ENCODE measurements at places on chromosomes 3 and 15.

- DNase-seq = no peak
Measured at GRCh38 chr15:99104788-99105513, at the start of gene SYNM. Gene SYNM, plus strand, starts transcription at chr15:99105080. Its CDS starts 120 bp downstream, at chr15:99105200.

- DNase-seq = peak; percentile 5
Measured at GRCh38 chr3:134485075-134485717, 589 bp downstream of the ANAPC13 start.

DNA sequence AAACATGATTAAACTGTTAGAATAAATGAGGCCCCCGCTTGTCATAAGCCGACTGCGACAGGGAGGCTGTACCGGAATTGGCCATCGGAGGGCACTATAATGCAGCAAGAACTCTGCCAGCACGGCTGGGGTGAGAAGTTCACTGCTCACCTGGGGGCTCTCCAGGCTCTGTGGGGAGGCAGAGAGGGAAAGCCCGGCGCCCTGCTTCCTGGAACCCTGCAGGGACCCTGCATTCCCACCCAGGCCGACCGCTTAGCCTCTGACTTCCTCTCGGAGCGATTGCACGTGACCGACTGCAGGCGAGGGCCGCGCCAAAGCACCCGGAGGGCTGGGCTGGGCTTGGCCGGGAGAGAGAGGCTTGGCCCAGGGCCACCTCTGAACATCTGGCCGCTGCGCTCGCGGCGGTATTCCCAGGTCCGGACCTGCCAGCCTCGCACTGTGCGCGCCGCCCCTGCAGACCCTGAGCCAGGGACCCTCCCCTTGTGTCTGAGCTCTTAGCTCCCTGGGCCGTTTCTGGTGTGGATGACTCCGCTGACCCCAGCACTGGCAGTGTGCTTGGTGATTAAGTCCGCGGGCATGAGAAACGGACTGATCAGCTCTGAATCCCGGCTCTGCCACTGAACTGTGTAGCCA is 26.2 kb downstream of the DRD3 start:
- DNase-seq = peak; percentile 81

GRCh38 chr15:57306161-57306943 is 70.0 kb upstream of the CGNL1 start:
- peak; percentile 72 for DNase-seq

DNA sequence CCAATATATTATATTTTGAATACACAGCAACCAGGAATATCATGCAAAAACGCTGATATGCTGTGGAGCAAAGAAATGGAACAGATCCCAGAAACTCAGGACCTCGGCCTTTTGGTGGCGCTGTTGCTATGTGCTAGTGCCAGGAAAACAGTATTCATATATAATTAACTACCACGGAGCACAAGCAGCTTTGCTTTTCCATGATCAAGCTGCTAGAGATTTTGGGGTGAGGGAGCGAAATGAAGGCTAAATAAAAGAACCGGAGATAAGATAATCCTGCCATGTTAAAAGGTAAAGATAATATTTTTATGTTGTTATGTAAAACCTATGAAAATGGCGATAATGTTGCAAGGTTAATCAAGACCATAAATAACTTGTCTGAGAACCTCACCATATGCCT is 157.7 kb upstream of the FAM3D start:
- no peak for DNase-seq

DNA sequence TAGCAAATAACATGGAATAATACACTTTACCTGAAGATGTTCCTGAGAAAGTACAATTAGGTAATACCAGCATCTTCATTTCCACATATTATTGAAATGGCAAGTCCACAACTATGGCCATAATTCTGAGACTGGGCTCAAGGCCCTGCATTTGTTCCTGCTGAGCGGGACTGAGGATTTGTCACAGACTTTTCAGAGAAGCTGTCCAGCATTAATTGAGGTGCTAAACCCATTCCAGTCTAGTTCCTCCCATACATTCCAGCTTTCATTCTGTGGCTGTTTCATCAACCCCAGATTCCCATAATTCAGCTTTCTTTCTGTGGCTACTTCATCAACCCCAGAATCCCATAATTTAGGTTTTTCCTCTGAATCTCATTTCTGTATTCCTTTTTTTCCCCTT is 293.4 kb upstream of the GBE1 start:
- DNase-seq = no peak

- DNase-seq = no peak
Measured at GRCh38 chr15:79130535-79131130, 40.1 kb upstream of the RASGRF1 start.

DNA sequence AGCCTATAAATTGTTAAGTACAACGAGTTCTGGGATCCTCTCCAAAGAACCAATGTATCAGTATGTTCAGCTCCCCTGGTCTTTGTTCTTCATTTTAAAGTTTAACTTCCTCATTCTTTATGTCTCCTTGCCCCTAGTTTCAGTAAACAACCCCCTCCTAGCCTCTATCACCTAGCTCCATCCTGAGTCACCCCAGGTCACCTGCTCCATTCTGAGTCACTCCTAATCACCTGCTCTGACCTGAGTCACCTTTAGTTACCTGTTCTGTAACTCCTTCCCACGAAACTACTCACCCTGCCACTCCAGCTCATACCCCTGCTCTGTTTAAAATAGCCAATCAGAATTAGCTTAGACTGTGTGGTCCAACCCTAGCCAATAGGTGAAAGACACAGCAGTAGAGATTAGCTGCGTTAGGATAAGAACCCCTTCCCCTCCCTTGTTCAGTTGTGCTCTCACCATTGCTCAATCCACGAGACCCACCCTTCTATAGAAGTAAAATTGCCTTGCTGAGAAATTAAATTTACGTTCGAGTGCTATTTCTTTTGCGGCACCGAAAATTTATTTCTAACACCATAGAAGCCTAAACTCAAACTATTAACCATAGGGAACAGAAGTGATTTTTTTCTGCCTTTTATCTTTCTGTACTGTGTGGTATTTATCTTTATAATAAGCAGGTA is 245.0 kb upstream of the ADAMTS9 start:
- no peak for DNase-seq

- no peak for DNase-seq
Measured at GRCh38 chr3:67610458-67610857, 44.0 kb downstream of the SUCLG2 start.

DNA sequence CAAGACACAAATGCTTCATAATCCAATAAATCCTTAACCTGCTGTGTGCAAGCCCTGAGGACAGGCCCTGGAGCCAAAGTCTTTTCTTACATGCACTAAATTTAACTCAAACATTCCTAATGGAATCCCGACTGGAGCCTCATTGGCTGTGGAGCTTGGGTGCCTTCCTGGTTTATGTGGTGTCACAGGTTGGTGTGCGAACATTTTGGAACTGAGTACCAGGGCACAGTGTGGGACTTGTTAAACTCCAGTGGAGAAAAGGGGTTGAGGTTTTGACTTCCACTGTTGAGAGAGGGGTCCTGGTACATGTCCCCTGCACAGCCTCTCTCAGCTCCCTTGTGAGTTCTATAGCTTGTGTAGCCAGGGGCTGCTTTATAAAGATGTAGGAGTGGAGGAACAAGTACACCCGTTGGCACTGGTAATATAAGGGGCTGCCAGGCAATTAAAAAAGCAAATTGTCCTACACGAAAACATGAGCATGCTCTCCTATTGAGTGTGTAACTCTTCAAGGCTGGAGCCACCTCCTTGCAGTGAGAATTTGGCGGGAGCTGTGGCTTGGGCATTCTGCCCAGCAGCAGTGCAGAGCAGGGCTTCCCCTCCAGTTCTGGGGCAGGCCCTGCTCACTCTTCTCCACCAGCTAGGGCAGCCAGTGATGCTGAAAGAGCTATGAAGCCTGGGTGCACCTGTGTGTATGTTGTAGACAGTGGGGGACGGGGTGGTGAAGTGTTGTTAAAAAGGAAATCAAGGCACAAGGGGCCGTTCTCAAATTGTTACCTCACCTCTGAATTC is 218.1 kb downstream of the CLSTN2 start:
- DNase-seq = no peak

- no peak for DNase-seq
Measured at GRCh38 chr3:190044142-190044541, 76.6 kb downstream of the P3H2 start.

DNA sequence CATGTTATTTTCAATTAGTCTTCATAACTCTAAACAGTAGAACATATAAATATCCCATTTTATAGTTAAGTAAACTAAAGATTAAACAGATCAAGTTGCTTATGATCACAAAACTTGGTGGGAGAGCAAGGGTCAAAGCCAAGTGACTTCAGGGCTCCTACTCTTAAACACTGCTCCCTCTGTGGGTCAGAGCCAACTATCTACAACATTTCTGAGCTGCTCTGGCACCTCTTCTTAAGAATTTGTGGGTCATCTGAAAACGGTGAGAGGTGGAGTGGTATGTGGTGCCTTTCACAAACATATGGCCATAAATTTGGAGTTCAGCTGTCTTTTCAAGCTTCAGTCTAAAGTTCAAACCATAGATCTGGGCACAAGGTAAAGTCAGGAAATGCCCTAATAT is 10.9 kb downstream of the ATG3 start:
- DNase-seq = no peak

- no peak for DNase-seq
Measured at GRCh38 chr3:72690629-72691028, 157.6 kb downstream of the SHQ1 start.

DNA sequence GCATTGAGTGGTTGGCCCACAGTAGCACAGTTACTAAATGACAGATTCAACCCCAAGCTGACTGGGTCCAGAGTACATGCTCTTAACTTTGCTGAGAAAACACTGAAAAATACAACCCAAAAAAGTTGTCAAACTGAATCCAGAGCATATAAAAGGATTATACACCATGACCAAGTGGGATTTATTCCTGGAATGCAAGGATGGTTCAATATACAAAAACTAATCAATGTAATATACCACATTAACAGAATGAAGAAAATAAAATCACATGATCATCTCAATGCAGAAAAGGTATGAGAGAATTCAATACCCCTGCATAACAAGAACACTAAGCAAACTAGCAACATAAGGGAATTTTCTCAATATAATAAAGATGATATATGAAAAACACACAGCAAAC is 98.5 kb downstream of the STAG1 start:
- no peak for DNase-seq

- DNase-seq = no peak
Measured at GRCh38 chr3:127250032-127250431, 37.8 kb downstream of the PRR20G start.

DNA sequence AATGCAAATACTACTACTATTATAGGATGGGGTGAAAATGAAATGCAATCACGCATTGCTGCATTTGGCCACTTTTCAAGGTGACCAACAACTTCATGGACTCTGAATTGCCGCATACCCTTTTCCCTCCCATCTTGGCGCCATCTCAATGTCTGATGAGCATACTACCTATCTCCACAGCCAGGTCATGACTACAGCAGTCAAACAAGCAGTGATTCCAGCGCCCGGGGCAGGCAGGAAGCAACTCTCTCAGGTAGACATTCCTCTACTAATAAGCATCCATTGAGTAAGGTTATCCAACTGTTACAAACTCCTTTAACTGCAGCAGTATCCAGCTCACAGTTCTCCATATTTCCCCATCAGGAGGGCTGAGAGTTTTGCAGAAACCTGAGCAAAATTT is 155.4 kb downstream of the ADAMTS17 start:
- no peak for DNase-seq

- no peak for DNase-seq
Measured at GRCh38 chr3:178198329-178198728, 337.9 kb upstream of the KCNMB2 start.

GRCh38 chr3:65669163-65669875 is 369.4 kb downstream of the MAGI1 start:
- DNase-seq = no peak

DNA sequence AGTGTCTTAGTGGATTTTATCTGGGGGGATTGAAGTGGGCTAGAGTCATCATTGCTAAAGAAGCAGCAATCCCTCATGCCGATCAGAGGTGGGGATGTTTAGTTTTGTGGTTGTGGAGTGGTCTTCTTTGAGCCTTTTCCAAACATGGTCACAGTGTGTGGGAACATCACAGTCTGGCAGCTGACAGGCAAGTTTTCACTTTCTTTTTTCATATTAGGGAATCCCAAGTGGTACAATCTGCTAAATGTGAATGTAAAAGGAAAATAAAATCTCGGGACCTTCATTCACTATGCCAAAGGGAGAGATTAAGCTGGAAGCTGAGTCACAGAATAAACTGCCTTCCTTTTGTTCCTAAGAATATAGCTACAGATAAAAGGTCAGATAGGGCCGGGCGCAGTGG is 10.4 kb upstream of the CX3CR1 start:
- DNase-seq = no peak

- DNase-seq = no peak
Measured at GRCh38 chr3:109132801-109133473, 3.6 kb upstream of the C3orf85 start.

GRCh38 chr15:55403531-55403930 is 4.6 kb downstream of the CCPG1 start:
- DNase-seq = no peak

- no peak for DNase-seq
Measured at GRCh38 chr3:119376758-119377157, 82.6 kb downstream of the ARHGAP31 start.

DNA sequence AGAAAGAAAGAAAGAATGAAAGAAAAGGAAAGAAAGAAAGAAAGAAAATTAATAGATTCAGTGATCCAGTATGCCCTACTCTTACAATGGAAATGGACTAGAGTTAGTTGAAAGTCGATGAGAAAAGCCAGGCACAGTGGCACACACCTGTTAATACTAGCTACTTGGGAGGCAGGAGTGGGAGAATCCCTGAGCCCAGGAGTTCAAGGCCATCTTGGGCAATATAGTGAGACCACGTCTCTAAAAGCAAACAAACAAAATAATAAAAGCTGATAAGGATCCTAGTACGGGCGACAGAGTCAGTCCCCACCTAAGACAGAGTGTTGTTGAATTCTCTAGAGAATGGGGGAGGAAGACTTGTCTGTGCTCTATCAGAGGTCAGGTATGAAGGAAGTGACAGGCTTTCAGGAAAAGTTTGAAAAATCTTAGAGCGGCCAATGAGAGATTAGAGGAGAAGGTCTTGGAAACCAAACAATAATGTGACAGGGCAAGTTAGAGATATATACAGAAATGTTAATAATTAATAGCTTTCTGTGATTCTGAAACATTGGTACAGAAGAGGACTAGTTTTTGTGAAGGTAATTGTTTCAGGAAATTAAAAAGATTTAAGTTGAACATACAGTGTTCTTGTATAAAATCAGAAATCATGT is 117.9 kb upstream of the PTX3 start:
- no peak for DNase-seq

- DNase-seq = no peak
Measured at GRCh38 chr3:172709774-172710663, 848 bp downstream of the NCEH1 start.

Data from stimulated activated CD8-positive, alpha-beta memory T cell treated with anti-CD3 and anti-CD28 coated beads, Interleukin-4, amount 100 ng/mL, for 4 hours (primary cell).